ENCODE measurements at places on chromosomes 3 and 15.

- no peak for DNase-seq
Observed at GRCh38 chr3:55963601-55964000, 476.5 kb upstream of the WNT5A start.

- DNase-seq: no peak
Observed at GRCh38 chr3:116246406-116246980, 198.8 kb downstream of the LSAMP start.

DNA sequence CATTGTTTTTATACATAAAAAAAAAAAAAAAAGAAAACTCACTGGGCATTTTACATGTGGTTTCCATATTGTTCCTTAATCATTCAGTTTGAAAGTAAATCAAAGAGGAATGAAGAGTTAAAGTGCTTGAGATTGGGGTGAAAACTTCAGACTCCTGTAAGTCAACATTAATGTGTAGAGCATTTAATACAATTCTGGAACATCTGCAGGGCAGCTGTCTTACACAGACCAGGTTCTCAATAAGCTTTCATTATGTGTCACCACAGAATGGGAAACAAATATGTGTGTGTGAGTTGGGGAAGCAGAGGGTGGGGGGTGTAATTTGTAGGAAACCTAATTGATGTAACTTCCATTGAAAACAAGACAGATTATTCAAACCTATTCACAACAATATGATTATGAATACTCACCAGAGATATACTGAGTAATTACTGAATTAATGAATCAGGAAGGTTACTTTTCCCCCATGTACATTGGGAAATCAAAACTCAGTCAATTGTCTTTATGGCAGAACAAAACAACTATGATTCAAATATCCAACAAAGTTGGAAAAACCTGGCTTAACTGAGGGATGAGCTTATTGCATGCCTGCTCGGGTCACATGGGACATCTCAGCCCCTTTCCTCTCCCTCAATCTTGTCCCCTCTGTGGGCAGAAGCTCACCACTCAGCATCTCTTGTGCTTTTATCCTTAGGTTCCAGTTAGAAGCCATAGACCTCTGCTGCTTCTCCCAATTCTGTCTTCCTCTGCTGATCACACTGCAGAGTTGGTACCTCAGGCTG is 281.2 kb upstream of the THBS1 start:
- DNase-seq: no peak

DNA sequence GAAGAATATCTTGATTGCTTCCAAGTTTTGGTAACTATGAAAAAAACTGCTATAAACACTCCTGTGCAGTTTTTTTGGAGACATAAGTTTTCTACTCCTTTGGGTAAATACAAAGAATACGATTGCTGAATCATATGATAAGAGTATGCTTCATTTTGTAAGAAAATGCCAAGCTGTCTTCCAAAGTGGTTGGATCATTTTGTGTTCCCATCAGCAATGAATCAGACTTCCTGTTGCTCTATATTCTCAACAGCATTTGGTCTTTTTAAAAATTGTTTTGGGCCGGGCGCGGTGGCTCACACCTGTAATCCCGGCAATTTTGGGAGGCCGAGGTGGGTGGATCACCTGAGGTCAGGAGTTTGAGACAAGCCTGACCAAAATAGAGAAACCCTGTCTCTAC is 14.5 kb downstream of the BTD start:
- no peak for DNase-seq

GRCh38 chr15:85383470-85384148 is 3.2 kb downstream of the AKAP13 start:
- no peak for DNase-seq

DNA sequence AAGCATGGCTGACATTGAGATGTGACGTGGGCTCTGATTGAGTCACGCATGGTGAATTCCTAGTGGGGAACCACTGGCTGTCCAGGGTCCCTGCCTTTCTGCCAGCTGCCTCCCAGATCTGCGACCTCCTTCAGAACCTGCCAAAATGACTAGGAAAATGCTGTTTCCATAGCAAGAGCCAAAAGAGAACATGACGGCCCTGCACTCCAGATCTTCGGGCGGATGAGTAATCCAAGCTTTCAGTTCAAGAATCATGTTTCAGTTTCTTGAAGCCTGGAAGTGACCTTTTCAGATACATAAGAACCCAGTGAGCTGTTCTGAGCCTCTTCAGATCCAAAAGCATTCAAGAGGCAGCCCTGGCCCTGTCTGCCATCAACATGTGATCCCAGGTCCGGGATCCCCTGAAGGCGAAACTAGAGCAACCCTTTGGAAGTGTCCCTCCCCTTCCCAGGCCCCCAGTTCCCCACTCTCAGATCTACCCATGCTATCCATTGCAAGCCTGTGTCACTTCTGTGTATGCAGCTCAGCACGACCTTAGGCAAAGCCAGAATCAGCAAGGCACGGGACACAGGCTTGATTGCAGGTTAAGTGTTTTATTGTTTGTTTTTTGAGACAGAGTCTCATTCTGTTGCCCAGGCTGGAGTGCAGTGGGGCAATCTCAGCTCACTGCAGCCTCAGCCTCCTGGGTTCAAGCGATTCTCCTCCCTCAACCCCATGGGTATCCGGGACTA is 19.7 kb downstream of the ANKRD63 start:
- peak; percentile 62 for DNase-seq

- no peak for DNase-seq
Observed at GRCh38 chr3:176328198-176328597, 869.1 kb downstream of the TBL1XR1 start.

DNA sequence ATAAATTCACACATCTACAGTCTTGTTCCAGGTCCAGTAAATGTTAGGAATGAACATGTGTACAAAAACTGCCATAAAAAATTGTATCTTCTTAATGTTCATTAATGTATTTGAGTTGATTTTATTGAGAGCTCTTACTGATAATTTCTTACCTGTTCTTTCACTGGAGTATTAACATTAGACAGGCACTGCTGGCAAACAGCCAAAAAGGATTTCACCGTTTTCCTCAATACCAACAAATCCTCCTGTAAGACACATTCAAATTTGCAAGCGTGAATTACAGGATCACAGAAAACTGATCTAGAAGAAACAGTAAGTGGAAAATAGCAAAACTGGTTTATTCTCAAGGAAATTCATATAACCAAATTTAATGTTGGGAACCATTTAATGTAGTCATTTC is 127.4 kb downstream of the PCCB start:
- no peak for DNase-seq

DNA sequence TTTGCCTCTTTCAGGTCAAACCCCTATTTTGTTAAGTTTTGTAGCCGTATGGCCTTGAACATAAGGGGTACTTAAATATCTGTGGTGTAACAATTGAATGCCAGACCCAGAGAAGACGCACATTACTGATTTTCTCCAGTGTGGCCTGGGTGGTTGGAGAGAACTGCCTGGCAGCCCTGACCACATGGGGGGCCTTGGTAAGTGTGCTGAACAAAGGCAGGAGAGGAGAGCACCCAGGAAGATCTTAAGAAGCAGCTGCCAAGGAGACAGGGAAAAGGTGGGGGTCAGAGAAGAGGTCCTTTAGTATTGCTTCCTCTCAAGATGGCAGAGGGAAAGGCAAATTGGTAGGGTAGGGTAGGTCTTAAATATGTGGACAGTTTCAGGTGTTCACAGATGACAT is 35.7 kb downstream of the TRANK1 start:
- no peak for DNase-seq

DNA sequence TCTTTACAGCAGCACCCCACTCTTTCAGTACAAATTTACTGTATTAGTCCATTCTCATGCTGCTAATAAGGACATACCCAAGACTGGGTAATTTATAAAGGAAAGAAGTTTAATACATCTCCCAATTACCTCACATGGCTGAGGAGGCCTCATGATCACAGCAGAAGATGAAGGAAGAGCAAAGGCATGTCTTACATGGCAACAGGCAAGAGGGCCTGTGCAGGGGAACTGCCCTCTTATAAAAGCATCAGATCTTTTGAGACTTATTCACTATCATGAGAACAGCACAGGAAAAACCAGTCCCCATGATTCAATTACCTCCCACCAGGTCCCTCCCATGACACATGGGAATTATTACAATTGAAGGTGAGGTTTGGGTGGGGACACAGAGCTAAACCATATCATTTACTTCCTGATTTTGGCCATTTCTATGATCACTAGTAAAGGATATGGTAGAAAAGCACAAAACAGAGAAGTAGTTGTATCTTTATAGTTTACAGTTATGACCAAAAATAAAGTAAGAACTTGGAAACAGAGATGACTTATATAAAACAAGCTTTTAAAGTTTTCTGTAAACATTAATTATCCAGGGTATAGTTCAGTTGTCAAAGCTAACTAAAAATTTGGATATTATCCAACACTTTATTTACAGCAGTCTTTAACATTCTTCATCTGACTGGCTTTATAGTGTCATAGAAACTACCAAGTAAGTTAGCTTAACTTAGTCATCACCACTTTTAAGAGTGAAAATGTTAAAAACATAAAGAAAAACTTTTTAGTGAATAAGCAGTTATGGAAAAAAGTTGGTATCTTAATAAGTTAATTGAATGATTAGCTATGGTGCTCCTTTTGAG is 40.2 kb downstream of the P2RY1 start:
- DNase-seq: no peak

DNA sequence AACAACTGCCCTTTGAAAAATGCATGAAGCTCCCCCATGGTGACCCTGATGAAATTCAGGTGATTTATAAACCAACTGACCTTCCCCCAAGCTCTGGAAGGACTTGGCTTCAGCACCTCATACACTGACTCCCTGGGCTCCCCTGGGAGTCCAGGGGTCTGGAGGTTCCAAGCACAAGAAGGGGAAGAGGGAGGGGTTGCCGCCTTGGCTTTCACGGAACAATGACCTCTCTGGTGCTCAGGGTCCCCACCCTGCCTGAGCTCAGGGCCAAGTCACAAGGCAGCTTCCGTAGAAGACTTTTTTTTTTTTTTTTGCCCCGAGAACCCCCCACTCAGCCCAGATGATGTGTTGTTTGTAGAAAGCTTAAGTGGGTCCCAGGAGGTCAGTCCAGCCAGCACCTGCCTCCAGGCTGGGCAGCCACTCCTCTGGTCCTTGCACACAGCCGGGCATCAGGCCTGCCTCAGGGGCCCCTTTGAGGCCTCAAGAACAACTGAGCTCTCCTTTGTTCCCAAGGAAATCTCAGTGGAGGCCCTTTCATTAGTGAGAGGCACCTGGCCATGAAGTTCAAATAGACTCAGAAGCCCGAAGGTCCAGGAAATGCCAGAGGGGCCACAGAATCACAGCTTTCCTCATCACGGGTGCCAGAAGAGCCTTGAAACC is 14.0 kb upstream of the ALAS1 start:
- no peak for DNase-seq

DNA sequence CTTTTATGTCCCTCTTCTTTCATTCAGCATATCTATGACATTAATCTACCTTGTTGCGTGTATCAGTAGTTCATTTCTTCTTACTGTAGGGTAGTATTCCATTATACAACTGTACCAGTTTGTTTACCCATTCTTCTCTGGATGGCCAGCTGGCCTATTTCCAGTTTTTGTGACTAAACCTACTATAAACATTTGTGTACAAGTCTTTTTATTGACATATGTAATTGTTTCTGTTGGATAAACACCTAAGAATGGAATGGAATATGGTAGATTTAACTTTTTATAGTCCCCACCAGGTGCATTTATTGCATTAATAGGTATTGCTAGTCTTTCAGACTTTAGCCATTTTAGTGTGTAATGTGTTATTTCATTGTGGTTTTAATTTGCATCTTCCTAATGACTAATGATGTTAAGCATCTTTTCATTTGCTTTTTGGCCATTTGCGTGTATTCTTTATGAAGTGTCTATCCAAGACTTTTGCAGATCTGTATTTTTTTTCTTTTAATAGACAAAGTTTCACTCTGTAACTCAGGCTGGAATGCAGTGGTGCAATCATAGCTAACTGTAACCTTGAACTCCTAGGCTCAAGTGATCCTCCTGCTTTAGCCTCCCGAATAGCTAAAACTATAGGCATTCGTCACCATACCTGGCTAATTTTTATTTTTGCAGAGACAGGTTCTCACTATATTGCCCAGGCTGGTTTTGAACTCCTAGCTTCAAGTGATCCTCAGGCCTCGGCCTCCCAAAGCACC is 41.9 kb upstream of the XRN1 start:
- DNase-seq: no peak

- no peak for DNase-seq
Observed at GRCh38 chr3:44862226-44862637, 520 bp downstream of the TMEM42 start.

DNA sequence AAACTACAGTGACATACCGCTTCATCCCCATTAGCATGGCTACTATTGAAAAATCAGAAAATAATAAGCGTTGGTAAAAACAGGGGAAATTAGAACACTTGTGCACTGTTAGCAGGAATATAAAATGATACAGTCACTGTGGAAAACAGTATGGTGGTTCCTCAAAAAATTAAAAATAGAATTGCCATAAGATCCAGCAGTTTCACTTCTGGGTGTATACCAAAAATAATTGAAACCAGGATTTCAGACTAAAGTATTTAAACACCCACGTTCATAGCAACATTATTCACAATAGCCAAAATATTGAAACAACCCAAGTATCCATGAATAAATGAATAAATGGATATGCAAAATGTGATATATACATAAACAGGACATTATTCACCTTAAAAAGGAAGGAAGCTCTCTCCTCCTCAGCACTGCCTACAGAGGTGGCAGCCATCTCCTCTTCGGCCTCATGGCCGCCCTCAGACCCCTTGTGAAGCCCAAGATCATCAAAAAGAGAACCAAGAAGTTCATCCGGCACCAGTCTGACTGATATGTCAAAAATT is 34.1 kb downstream of the NGLY1 start:
- no peak for DNase-seq

GRCh38 chr3:99747915-99748314 is 69.7 kb upstream of the CMSS1 start:
- no peak for DNase-seq

DNA sequence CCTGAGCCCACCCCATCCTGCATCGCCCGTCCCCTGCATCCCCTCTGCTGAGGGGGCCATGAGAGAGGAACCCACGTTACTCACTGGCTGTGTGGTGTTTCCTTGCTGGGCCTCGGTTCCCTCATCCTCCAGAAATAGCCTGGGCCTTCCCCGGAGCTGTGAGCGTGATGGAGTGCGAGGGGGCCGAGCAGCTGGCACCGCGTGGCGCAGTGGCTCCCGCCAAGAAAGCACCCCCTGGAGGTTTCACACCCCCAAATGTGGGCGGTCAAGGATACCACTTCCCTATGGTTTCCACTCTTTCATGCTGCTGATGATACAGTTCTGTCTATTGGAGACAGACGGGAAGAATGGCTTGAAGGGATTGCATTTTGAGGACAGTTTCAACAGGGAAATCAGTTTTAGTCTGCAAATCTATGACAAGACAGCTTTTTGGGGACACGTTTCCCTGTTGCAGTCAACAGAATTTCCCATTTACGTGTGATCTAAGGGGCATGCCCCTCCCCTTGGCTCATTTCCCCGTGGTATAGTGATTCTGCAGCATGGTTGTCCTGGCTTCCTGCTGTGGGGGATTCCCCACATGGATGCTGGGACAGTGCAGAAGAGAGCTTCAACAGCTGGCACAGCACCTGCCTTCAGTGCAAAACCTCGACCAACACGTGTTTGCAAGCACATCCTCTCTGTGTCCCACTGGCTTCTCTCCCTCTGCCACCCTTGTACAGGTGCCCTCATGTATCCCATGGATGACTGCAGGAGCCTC is 377.5 kb downstream of the LRTM1 start:
- no peak for DNase-seq

Data from amniotic stem cell (primary cell).